ENCODE measurements at places on chromosomes 5 and 9.

GRCh38 chr9:5452286-5452609, 1.9 kb downstream of the CD274 start:
- no peak for DNase-seq

DNA sequence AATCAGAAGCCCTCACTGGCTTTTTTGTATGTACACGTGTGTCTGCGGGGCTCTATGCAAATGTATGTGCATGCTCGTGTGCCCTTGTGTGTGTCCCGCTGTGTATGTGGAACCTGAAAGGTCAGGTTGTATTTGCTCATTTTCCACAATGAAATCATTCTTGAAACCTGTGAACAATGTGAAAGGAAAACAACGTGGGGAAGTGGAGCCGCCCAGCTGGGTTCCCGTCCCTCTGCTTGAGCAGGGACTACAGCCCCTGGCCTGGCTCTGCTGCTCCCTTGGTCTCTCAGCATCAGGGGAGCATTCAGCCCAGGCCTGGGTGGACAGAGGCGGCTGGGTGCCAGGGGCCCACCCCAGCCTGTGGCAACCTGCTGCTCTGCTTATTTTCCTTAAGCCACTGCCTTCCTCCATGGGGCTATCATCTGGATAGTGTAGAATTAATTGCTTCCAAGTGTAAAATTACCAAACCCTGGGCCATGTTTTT, 3.0 kb downstream of the ECSCR start:
- peak; percentile 75 for DNase-seq

- peak; percentile 55 for DNase-seq
Observed at GRCh38 chr5:159181152-159181551, 28.2 kb downstream of the RNF145 start.

GRCh38 chr9:70668751-70669150, 254.3 kb upstream of the KLF9 start:
- no peak for DNase-seq

GRCh38 chr5:67205981-67206380, 9.4 kb upstream of the CD180 start:
- no peak for DNase-seq

- DNase-seq: peak; percentile 91
Observed at GRCh38 chr9:83047839-83048775, 14.8 kb downstream of the RASEF start.

- DNase-seq: no peak
Observed at GRCh38 chr9:131060900-131061630, 35.3 kb upstream of the AIF1L start.

DNA sequence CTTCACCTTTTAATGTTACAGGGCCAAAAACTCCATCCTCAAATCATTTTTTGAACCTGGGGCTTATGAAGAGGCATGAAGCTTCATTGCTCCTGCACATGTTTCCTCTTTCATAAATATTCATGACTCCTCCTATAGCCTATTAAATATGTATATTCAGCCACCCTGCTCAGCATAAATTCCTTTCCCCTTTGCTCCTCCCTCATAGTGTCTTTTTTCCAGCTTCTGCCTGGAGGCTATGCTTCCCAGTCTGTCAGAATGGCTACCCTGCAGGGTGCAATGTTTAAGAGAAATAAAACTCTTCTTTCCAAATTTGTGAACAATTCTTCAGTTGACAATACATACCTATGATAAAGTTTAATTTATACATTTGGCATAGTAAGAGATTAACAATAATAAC, 1082.9 kb upstream of the CDH18 start:
- no peak for DNase-seq

GRCh38 chr5:164119806-164120447, 614.5 kb downstream of the MAT2B start:
- DNase-seq: peak; percentile 56

DNA sequence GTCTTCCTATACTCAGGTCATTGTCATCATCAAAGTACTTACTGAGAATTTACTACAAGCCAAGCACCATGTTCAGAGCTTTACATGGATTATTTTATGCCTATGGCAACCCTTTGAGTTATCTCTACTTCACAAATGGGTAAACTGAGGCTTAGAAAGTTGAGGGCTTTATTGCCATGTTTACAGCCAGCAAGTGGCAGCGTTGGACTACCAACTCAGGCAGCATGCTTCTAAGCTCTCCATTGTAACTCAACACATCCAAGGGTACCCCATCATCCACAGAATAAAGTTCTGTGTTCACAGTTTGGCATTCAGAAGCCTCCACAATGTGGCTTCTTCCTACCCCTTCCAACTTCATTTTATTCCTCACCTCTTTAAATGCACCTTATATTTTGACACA, 422.6 kb upstream of the GRIA1 start:
- no peak for DNase-seq

DNA sequence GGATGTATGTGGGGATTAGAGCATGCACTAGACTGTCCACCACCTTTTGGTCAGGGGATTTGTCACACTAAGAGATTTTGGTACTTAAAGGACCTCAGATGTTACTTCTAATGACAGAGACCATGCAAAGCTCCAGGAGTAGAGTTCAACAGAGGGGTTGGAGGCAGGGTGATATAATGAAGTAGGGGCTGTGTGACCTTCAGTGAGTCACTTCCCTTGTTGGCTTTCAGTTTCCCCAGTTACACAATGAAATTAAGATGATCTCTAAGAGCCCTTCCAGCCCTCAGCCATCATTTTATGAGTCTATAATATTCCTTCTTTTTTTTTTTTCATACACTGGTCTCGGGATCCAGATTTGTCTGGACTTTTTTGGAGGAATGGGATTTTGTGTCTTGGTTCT, 26.8 kb downstream of the GLRA1 start:
- DNase-seq: no peak

DNA sequence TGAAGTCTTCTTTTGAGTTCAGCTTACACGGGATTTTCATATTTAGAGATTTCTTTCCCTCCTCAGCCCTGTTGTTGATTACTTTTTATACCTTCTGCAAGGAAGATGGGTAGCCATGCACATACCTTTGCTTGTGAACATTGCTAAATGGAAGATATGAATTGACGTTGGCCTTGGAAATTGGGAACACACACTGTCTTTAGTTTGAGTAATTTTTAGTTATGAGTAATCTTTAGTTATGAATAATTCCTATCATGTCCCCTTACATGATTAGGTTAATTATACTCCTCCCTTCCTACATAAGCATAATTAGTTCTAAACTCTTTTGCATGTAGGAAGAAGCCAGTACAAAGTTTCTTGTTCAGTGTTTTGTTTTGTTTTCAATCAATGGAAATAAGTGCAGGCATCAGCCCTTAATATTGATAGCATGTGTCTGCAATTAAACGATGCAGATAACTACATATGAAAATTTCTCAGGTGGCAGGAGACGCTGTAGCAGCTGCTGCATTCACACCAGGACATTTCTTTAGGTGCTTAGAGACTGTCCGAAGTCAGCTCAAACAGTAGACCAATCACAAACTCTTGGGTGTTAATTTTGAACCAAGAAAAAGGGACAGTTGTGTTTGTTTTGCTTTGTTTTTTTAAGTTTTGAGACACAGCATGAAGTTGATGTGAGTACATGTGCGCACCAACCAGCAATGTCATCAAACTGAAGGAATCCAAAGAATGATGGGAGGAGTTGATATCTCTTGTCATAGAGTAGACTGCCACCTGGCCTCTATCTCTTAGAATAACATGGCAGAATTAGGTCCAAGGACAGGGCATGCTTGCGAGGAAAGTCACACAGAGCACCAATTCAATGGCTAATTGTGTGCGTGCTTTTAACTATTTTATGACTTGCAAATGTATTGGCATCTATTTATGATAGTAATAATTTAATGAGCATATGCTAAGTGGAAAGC, 51.4 kb downstream of the SMARCA2 start:
- peak; percentile 79 for DNase-seq

DNA sequence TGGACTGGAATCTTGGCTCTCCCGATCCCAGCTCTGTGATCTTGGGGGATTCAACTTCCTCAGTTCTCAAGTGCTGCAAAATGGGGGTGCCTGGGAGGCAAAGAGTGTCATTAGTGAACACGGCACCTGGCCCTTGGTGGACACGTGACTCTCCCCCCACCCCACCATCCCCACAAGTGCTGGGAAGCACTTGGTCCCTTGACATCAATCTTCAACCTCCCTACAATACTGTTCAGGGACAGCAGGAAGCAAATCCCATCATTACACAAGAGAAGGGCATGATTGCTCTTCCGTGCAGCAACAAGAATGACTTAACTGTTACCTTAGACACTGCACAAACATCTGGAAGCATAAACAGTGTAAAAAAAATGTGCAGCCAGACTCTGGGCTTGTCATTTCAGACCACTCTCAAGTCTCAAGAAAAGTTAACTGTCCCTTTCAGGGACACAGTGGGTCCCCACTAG, 61.4 kb downstream of the PSMB7 start:
- peak; percentile 73 for DNase-seq

GRCh38 chr5:2810644-2811043, 59.2 kb upstream of the IRX2 start:
- DNase-seq: no peak

- DNase-seq: no peak
Observed at GRCh38 chr9:123712399-123712798, 217.5 kb downstream of the DENND1A start.

DNA sequence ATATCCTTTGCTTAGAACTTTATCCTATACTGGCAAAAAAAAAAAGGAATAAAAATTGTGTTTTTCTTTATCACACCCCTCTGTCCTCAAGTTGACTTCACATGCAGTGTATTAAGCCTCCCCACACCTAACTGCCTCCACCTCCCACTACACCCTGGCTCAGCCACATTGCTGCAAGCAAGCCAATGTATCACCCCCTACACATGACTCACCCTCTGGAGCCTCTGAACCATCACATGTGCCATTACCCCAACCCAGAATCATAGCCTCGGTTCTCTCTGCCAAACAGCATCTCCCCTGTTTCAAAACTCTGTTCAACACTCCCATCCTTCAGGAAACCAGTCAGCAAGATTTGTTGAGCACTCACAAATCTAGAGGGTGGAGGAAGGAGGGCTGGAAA, 209.0 kb downstream of the CWC27 start:
- DNase-seq: no peak

DNA sequence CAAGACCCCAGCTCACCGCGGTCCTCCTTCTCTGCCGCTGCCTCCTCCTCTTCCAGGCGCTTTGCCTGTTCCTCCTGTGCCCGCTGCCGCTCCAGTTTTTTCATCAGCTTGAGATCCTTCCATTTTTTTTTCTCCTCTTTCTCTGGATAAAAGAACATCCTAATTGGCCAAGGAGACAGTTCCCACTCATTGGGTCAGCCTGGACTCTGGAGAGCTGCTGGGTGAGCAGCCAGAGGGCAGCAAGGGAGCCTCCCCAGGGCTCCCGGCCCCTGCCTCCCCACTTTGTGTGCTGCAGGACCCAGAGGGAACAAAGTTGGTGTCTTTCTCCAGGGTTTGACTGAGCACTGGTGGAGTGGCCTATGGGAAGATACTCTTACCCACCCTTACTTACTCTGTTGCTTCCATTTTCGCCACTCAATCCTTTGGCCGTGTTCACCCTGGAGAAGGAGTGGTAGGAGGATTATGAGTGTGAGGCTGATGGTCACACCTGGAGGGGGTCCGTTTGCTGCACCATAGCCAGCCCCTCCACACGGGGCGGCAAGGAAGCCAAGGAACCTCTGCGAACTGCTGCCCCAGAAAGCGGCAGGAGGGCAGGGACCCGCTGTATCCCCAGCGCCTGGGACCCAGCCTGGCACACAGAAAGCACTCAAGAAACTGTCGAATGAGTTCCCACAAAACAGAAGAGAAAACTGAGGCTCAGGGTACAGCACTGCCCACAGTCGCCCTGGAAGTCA, 708 bp downstream of the SPOUT1 start:
- no peak for DNase-seq

DNA sequence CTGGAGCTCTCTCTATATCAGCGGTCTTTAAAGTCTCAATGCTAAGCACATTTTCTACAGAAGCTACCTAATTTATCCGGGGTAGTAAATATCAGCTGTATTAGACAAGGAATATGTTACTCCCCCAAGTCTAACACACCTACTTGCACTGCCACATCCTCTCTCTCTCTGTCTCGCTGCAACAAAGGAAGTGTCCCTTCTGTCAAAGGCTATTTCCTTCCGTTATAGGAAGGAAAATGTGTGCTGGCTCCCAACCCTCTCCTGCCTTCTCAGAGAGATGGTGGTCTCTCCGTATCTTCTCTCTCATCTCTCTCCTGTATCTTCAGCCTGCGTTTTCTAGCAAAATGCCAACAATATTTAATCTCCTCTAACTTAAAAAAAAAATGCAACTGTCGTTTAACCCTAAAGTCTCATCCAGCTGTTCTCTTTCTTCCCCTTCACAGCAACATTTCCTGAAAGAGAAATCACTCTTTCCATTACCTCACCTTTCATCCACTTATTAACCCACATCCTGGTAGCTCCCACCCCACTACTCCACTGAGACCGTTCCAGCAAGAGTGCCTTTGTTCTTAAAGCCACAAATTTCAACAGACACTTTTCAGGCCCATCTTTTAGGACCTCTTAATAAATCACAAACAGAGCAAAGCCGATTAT, 2.3 kb downstream of the TTF1 start:
- DNase-seq: no peak

Measured in choroid plexus epithelial cell (primary cell).